ENCODE measurements at places on chromosomes 3 and 15.

DNA sequence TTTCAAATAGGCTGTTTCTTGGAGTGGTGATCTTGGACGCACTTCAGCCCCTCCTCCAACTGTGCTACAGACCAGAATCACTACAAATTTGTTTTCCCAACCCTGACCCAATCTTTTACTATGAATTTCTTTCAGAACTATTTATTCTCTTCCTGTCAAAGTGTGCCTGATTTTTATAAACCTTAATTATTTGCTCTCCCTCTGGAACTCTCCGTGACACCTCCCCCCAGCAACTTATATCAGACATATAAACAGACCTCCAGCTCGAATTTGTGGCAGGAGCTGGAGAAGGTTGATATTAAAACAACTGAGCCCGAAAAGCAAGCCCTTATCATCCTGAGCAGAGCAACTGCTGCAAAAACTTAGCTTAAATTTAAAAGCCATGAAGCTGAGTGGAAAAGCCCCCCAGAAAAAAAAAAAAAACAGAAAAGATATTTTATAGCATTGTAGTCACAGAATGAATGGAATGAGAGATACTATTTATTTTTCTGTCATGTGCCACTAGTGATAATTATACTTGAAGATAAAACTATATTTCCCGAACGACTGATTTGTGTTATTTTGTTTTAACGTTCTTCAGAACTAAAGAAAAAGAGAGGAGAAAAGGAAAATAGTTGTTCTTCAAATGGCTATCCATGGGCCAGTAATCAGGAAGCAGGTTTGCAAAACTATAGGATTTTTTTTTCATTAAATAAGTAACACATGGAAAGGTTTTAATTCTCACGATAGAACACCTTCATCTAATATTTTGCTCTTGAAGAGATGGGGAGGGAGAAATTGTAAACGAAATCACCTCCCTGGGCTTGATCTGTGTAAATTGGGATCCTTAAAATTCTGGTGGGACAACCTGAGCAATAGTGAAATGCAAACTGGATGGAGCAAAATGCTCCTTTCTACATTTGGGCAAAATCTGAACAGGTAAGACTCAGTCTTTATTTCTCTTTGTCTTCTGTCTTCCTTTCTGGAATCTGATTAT lies 80.8 kb downstream of the NR2F2 start:
- no peak for DNase-seq

DNA sequence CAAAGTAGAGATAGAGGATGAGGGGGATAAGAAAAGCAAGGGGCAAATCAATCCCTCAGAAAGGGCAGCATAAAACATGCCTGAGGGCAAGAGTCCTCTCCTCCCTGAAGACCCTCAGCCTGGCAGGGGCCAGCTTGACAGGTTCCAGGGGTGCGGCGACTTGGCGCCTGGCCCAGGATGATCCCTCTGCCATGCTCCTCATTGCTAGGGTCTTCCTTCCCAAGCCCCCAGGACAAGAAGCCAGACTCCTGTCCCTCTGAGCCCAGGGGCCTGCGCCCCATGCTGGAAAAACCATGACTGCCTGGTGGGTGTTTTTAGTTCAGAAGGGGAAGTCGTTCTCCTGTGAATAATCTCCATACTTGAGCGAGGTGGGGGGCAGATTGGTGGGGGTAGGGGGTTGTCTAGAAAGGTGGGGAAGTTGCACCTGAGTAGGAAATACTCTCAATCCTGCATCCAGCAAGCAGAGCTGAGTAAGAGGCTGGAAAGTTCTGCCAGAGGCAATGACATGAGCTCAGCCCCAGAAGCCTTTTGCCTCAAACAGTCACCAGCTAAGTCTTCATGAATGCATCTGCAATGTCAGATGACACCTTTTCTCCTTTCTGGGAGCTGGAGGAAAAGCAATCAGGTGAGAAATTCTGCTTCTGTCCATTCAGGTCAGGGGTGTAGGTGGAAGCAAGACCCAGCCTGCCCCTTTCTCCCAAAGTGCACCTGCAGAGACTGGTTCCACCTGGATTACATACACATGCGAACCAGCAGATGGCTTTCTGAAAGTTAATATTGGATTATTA lies 18.3 kb downstream of the SLC12A8 start:
- no peak for DNase-seq

DNA sequence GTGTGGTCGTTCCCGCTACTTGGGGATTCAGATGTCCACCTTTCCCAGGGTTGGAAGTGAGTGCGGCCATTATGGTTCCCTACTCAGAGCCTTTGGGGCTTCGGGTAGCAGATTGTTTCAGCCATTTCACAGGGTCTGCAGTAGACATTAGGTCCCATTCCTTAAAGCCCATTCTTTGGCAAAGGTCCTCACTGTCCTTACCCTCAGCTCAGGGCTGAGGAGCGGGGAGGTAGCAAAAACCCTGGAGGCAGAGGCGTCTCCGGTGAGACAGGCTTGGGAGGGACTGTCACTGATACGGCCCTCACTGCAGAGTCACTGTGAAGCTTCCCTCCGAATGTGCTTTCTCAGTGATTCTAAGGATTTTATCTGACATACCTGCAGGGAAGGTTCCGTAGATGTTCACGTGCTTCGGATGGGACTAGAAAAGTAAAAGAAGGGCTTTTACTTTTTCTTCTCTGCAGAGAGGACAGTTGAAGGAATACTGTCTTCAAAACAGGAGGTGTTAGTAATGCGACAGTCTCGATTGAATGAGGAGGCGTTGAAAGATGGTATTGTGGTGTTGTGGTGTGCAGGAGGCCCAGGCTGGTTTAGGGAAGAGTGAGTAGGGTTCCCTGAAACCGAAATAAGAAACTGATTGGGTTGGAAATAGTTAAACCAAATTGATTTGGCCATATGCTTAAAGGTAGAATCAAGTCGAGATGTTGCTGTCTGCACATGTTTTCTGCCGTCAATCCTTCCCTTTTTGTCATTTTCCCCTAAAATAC lies 630 bp downstream of the ATP6V1A start:
- DNase-seq = no peak

DNA sequence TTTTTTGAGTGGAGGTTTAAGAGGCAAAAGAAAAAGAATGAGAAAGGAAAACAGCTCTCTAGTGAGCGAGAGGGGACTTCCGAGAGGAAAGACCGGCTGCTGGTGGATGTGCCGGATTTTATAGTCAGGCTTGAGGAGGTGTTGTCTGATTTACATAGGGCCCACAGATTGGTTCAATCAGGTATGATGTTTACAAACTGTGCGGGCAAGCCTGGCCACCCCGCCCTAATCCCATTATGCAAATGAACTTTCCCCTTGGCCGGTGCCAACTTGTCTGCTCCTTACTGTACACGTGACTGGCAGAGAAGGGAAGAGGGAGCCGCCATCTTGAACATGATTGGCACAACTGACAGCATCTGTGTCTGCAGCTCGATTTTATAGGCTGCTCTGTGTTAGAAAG lies 44.7 kb downstream of the FAM43A start:
- DNase-seq = no peak

GRCh38 chr3:189394599-189395121 lies 222.9 kb downstream of the TPRG1 start:
- DNase-seq = no peak

DNA sequence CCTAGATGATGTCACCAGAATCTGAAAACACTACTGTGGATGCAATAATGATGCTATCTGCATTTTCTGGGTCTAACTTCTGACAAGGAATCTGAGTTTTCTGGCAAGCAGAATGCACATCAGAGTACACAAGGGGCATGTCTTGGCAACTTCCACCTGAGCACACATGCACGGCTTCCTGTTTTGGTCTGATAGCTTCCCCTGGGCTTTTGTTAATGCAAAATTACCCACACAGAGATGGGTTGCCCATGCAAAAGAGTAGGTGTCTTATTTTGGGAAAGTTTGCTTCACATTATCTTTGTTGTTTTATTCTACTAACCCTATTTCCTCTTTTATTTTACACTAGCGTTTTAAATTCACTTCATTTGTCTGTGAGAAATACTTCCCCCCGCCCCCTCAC lies 74.2 kb upstream of the SATB1 start:
- DNase-seq = peak; percentile 2

DNA sequence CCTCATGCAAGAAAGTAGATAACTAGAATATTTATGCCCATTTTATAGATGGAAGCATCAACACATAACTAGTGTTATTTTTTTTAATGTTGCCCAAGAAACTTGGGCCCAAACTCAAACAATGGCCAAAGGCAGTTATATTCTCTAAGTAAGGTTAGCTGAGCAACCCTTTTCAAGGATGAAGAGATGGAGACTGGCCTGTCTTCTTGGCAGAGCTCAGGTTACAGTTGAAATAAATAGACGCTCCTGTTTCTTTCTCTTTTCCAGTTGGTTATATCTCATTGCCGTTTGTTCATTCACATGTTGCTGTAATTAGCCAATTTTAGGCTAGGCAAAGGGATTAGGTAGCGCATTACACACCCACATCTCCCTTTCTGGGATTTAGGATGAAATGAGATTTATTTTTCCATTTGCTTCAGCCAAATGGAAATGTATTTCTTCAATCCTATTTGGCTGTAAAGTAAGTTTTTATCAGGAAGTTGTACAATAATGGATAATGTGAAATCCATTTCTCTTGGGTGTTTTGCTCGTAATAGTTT lies 93.2 kb downstream of the CMSS1 start:
- no peak for DNase-seq

Data from activated CD4-positive, CD25-positive, alpha-beta regulatory T cell (primary cell).